ENCODE measurements at places on chromosomes 7 and 10. TPM values are rescaled to one million over a fixed set of nuclear protein-coding genes. Genes with fewer than 3 reads are reported as not detected.

Gene KLF14
- not detected for total RNA-seq

Gene PON3
- total RNA-seq, result 0.47 TPM

Gene GIMAP1
- total RNA-seq, result 0.94 TPM

Gene PMS2
- total RNA-seq, result 28.7 TPM

Gene MOGAT3
- not detected for total RNA-seq

Gene FAM131B
- 91.1 TPM for total RNA-seq

DNA sequence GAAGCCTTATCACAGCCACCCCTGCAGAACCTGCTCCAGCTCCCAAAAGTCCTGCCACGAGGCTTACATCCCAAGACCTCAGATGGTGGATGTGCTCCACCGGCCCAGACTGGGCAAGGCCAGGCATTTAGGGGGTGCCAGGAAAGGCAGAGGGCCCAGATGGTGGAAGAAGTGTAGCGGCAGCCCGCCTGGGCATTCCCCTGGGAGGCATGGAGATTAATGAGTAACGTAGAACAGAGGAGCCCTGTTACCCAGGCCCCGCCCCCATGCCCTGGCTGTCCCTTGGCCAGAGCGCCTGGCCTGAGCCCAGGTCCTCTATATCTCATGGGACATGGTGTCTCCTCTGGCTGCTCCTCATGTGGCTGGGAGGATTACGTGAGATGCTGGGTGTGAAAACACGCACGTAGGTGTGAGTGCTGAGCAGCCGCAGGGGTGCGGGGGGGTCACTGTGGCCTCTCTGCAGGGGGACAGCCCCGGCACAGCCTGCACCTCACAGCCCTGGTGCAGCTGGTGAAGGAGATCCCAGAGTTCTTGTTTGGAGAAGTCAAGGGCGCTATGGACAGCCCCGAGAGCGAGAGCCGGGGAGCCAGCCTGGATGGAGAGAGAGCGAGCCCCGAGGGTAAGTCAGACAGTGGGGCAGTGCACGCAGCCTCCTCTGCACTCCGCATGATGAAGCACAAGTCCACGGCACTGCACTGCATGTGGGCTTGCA is 52.9 kb downstream of the ZNF467 start:
- peak; percentile 71 for DNase-seq

- no peak for DNase-seq
Observed at GRCh38 chr10:62036186-62037081, 134.9 kb downstream of the ARID5B start.

DNA sequence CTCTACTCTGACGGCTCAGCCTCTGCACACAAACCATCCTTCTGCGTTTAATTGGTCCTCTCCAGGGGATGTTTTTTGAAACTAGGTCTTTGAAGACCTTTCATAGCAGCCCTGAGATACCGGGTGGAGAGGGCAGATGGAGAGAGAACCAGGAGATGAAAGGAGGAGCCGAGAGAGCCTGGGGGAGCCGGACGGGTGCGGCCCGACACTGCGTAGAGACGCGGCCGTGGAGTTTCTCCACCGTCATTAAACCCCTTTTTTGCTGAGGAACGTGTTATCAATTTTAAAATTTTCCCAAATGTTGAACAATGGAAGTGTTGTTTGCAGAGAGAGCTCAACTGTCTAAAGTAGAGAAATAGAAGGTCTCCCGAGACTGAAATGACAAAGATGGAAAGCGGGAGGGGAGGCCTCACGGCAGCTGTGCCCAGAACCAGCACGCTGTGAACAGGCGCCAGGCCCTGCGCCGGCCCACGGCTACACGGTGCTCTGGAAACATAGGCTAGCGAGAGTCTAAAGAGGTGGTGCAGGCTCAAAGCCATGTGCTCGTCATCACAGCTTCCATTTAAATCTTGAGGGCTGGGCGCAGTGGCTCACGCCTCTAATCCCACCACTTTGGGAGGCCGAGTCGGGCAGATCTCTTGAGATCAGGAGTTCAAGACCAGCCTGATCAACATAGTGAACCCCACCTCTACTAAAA is 307.0 kb downstream of the PTPRN2 start:
- DNase-seq, result no peak

DNA sequence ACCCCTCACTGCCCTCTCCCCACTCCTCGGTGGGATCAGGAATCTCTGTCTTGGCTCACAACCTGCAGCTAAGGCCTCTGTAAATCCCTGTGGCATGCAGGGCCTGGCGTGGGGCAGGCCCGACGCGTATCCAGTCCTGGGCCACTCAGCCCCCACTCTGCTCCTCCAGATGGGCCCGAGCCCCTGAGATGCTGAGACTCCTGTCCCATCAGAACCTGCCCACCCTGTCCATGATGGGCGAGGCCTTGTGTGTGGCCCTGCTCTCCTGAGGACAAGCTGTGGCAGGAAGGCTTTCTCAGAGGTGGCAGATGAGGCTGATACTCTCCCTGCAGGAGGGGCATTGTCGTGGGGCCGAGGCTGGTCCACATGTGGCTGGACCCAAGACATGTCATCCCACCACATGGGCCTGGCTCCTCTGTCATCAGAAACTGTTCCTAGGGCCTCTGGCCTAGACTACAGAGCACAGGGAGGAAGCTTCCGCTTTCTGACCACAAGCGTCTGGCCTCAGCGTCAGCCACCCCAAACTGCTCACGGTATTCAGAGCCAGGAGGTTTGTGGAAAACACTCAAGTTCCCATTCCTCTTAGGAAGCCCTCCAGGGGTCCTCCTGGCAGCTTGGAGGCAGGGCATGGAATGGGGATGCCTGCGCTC is 6.0 kb downstream of the ALOX5 start:
- no peak for DNase-seq

- DNase-seq, result no peak
Observed at GRCh38 chr7:96823274-96823673, 113.6 kb upstream of the SEM1 start.

DNA sequence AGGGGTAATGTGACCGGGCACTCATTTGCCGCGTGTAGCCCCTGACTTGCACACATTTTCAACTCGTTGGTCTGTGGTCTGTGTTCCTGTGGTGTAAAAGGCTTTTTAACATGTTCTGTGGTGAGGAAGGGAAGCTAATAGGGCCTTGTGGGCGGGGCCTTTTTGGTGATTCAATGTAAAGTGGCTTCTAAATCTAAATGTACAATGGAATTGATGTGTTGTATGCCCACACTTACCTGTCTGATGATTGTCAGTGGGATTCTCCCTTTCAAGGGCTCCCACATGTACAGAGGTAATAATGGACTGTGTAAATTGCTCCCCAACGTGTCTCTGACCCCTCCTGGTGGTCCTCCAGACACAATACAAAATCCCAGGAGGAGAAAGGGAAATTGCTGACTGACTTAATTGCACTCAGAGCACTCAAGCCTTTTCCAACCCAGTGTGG is 43.1 kb upstream of the GATAD1 start:
- no peak for DNase-seq

All from occipital lobe (tissue), 3 donors.